ENCODE measurements at places on chromosomes 6 and 20.

DNA sequence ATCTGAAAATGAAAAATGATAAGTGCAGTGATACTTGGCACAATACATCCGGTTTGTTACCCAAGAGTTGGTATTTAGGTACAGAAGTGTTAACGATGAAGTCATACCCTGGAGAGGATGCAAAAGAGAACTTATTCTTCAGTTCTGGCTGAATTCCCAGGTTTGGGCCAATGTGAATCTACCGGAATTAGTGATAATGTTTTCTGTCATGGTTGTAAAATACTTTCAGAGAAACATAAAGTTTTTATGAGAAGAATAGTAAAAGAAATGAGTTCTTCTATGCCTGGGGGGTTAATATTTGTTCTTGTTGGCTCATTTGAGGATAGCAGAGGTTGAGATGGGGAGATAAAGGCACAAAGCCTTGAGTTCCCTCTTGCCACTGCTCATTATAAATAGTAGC, 509.9 kb upstream of the POU3F2 start:
- no peak for ATAC-seq

GRCh38 chr6:45722876-45723275, 292.8 kb downstream of the CLIC5 start:
- no peak for ATAC-seq

DNA sequence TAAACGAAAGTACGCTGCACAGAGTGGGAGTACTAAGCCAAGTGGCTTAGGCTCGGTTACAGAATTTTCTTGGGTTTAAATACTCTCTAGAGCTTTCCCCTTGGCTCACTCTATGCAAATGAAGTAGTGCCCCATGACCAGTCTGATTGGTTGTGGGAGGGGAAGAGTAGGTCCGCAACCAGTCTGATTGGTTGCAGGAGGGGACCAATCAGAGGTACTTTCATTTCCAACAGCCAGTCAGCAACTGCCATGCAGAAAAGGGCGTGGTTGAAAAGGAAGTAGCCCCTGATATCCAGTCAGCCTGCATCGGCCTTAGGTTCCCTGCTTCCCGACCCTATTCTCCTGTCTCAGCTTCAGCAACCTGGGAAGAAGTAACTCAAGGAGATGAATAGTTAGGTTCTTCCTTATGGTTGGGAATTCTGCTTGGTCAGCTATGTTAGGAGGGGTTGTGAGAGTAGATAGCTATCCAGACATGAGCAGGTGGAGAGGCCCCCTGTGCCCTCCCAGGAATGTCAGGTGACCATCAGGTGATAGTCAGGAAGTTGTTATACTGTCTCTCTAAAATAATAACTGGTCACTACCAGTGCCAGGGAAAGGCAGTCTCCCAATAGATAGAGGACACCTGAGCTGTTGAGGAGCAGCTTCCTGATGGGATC, 57.4 kb downstream of the FARS2 start:
- ATAC-seq = no peak

DNA sequence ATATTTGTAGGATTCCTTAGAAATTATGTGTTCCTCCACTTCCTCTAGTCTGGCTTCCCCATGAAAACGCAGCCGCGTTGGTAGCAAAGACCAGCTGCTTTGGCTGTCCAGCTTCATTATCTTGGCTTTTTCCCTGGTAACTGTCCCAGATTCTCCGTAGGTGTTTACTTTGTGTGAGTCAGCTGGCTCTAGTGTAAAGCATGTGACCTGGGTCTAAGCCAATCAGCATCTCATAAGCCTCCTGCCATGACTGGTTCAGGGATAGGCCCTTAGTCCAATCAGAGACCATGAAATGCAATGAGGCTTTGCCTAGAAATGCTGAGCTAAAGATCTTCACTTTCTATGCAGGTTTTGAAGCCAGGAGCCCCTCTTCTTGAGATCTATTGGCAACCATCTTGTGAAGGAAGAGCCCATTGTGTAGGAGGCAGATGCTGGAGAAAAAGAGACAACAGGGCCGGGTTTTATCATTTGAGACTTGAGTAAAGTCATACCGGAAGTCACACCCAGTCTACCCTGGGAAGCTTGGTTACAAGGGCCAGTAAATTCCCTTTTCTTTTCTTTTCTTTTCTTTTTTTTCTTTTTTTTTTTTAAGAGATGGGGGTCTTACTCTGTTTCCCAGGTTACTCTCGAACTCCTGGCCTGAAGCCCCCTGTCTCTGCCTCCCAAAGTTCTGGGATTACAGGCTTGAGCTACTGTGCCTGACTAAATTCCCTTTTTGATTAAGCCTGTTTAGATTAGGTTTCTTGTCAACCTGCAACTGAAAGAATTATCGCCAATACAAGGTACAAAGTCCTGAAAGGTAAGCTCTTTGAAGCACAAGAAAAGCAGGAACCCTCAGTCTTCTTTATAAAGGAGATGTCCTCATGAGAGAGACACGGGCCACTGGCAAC, 256.5 kb upstream of the RREB1 start:
- peak; percentile 96 for ATAC-seq

DNA sequence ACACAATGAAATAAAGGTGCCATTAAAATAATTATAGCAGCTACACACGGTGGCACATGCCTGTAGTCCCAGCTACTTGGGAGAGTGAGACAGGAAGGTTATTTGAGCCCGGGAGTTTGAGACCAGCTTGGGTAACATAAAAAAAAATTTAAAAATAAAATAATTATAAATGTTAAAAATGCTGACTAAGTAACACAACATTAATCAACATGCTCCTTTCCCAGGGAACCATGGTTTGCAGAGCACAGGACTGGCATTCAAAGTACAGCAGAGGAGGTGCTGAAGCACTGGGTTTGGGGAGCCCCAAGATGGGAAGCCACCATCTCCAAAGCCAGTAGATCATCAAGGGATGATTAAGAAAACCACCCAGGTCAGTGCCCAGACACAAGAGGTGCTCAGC, 51.9 kb downstream of the NFATC2 start:
- ATAC-seq = no peak

DNA sequence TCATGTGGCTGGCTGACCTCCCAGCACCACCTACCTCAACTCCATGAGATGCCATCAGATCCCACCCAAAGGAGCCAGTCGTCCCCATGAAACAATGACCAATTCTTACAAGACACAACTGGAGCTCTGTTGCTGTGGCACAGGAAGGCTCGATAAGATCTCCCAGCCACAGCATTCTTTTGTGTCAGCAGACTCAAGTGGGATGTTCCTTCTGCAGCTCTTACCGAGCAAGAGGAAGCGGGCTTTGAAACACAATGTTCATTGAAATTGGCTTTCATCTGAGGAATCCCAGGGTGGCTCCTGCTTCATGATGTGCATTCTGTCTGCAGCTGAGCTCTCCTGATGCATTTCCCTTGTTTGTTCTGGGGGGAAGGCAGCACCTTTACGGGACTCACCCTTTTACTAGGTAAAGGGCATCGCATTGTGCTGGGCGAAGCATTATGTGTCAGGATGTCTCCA, 222.0 kb upstream of the SGK1 start:
- no peak for ATAC-seq

DNA sequence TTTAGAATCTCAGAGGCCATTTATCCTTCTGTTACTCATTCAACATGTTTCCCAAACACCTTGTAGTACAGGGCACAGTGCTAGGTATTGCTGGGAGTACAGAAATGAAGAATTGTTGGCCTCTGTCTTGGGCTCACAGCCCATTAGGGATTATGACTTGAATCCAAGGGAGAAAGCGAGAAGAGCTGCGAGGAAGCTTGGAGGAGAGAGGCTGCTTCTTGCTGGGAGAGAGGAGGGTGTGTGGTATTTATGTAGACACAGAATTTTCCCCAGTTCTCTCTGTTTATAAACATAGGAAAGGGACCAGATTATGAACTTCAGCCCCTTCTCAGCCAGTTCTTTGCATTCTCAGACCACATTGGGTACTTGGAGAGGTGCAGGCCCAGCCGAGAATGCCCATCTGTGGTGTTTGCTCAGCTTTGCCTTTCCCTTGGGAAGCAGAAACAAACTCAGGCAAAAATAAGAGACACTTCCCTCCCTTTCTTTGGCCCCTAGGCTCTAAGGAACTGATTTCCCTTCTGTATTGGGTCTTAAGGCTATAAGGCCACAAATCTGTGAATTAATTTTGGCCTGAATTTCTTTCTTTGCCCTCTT, 17.9 kb downstream of the CHMP4B start:
- no peak for ATAC-seq

GRCh38 chr6:21995318-21995717, 301.5 kb downstream of the PRL start:
- ATAC-seq = no peak

DNA sequence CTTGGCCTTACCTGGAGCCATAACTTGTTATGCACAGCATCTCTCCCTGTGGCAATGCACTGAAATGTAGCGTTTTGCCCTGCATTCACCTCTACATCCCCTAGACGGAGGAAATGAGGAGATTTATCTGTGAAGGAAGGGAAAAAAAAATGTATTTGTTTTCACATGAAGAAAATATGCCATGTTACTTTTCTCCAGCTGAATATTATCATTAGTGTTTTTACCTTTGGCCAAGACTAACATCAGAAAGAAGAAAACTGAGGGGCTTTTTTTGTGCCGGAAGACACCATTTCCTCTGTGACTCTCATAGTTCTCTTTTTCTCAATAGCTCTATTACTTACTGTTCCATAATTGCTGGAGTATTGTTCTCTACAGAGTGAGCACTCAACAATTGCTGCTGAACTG, 280.4 kb downstream of the PTPRK start:
- ATAC-seq = no peak

GRCh38 chr6:142568857-142569597, 267.2 kb downstream of the ADGRG6 start:
- no peak for ATAC-seq

DNA sequence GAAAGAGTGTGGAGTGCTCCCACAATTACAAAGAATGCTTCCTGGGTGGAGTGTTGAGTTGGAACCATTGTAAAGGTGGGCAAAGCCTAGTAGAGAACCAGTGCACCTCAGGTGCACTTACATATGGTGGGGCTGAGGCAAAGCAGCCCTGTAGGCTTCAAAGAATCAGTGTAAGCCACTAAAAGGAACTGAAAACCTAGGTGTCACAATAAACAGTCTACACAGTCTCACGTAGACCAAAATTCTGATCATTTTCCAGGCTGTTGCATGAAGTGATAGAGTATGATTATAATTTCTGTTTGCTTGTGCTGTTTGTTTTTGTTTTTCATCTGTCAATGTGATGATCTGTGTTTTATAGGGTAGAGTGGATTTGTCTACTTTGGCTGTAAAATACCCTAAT, 2.8 kb downstream of the ABT1 start:
- no peak for ATAC-seq

DNA sequence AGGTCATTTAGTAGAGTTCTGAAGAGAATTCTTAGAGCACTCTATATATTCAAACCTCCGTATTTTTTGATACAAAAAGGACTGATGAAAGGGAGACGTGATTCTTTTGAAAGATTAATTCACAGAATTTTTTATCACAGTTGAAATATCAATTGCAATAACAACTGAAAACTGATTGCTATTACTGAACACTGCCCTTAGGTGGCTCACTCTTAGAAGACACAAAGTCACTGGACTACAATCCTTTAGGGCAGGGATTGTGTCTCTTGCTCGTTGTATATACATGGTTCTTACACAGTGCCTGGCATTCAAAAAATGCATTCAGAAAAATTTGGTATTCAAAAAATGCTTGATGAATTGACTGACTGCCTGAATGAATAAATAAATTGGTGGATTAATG, 17.1 kb upstream of the CALHM6 start:
- peak; percentile 66 for ATAC-seq

DNA sequence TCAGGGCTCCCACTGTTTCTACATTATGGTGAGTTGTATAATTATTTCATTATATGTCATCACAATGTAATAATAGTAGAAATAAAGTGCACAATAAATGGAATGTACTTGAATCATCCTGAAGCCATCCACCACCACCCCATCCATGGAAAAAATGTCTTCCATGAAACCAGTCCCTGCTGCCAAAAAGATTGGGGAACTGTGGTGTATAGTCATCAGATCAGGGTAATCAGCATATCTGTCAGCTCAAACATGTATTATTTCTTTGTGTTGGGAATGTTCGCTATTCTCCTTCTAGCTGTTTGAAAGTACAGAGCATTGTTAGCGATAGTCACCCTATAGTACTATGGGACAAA, 33.8 kb upstream of the SLC22A23 start:
- ATAC-seq = no peak

GRCh38 chr6:52491203-52492069, 71.3 kb downstream of the EFHC1 start:
- no peak for ATAC-seq

DNA sequence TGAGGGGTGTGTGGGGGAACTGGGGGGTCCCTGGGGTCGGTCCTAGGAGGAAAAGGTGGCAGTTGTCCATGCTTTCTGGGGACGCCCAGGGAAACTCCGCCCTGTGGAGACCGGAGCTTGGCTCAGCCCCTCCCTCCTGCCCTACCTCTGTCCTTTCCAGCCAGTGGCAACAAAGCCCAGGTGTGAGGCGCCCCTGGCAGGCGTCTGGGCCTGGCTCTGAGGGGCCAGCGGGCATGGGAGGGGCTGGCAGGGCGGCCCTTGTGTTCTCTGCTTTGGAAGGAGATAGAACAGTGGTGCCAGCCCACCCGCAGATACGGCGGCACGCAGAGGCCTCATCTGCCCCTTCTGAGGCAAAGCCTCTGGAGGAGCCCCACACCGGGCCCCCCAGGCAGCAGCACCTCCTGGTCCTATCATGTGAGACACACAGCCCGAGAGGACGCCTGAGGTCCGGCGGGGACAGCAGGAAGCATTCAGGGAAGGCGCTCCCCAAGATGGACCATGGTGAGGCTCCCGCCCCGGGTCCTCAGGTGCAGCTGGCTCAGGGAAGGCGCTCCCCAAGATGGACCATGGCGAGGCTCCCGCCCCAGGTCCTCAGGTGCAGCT, 47.9 kb downstream of the YTHDF1 start:
- ATAC-seq = no peak

DNA sequence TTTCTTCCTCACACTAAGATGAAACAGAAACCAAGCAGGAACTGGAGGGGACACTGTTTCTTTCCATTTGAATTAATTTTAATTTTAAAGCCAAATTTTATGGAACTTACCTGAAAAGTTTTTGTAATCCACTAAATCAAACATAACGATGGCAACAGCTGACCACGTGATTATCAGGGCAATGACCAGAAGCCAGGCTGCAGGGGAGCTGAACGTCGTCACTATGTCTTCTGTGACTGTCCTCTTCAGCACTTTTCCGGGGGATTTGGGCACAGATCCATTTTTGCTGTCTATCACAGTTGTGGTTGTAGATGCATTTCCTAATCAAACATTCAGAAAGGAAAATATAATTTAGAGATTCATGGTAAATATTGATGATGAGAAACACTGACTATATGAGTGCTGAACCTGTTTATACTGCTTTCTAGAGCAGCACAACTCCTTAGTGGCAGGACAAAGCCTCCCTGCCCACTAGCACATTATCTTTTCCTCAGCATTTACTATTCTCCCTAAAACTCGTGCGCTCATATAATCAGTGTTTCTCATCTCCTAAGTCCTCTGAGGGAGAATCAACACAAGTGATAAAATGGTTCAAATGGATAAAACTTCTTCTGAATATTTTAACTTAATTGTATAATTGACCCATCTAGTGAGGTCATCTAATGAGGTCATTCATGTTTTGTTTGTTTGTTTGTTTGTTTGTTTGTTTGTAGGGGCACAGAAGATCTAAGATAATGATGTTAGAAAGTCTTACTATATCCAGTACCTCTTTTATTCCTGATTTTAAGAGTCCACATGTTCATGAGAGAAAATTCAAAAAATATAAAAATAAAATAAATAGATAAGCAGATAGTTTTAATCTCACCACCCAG, 65.7 kb downstream of the TRDN start:
- ATAC-seq = no peak
